Activated CD4-positive, CD25-positive, alpha-beta regulatory T cell treated with anti-CD3 and anti-CD28 coated beads, Interleukin-2, amount 50 U/mL, for 24 hours (primary cell): ENCODE measurements at places on chromosomes 7 and 10.

- ATAC-seq, result no peak
Observed at GRCh38 chr10:72695496-72695895, 3.6 kb downstream of the MCU start.

GRCh38 chr7:68393051-68393450 lies 1205.2 kb upstream of the AUTS2 start:
- ATAC-seq, result no peak

DNA sequence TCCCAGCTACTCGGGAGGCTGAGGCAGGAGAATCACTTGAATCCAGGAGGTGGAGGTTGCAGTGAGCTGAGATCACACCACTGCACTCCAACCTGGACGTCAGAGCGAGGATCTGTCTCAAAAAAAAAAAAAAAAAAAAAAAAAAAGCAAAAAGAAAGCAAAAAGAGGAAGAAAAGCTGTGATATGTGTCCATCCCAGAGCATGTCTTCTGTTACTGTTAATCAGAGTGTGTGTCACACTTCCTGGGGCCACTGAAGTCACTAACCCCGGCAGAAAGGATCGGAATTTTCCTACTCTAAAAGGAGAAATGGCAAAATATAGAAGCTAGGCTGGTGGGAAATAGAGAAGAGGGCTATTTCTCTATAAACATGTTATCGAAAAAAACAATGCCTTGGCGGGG lies 11.9 kb downstream of the PIK3AP1 start:
- ATAC-seq, result no peak

DNA sequence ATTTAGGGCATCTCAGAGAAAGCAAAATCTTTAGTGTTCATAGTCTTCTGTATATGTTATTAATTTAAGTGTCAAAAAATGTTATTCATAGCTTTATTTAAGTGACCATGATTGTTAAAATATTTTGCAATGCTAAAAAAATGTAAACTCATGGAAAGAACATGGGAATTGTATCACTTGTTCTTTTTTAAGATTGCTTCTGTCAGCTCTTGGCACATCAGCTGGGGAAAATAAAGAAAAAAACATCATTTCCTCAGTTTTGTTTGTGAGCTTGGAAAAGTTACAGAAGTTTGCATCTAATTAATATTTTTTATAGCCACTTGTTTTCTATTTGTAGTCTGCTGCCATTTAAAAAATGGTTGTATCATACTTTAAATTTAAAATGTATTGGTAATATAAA lies 285.9 kb upstream of the CSTF2T start:
- ATAC-seq, result no peak

DNA sequence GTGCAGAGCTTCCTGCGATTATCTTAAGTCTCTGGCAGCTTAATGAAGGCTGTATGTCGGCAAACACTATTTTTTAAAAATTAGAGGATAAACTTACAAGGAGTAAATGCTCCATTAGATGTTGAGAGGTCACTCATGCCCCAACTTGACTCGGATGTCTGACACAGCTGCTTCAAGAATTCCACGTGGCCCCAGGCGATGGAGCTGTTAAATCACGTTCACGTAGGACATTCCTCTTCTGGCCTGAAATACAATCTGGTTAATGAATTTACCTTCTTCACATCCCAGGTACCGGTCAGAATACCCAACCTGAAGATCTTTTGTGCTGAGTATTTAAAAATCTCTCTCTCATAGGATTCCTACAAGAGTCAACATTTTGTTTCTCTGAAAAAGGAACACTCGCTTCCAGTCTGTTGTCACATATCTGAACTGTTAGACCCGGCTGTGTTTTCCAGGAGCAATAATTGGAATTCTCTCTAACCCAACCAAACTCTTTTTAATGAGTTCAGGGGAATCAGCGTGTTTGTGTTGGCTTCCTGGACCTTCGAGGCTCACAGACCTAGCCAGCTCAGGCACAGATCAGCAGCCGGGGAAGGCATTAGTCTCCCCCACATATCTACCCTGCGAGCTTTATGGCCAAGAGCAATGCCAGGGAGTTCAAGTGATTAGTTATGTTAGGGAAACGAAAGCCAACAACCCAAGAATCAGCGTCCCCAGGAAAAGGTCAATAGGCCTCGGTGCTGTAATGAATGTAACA lies 284.9 kb downstream of the FGFR2 start:
- ATAC-seq, result no peak

DNA sequence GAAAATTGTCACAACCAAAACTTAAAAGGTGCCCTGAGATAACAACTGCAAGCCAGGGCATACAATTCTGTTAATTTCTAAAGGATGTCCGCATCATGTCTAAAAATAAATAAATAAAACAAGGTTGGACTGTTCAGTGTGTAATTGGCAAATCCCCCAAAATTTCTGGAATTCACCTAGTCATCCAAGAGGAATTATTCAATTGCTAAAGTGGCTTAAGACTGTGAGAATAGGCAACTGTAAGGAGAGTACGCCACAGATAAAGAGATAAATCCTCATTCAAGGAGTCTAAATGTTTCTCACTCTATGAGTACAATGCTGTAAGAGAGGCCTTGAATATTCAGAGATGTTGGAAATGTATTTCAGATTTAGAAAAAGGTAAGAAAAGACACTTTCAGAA lies 37.2 kb downstream of the PIK3AP1 start:
- ATAC-seq, result no peak

DNA sequence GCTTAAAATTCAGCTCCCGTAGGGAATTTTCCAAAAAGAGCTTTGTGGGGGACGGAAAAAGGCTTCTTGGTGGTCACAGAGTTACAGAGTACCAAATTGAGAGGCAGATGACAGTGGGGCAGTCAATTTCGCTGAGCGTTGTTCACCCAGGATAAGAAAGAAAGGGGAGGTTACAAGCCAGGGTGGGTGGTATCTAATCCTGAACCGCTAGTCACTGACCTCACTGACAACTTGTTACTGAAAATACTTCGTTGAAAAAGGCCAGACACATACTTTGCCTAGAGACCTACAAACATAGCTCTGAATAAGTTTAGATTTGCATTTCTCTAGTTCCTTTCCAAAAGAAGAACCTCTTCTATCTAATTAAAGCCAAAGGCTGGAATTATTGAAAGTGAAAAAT lies at the start of gene CTNNA3:
Gene CTNNA3 (minus strand): TSS at position 167 of the 400 bp plus-strand sequence.
- ATAC-seq, result no peak

- no peak for ATAC-seq
Observed at GRCh38 chr7:128066858-128067257, 35.6 kb upstream of the LRRC4 start.
